ENCODE measurements at places on chromosomes 2 and 18.

- DNase-seq, result no peak
Measured at GRCh38 chr2:215816424-215816823, 196.9 kb downstream of the MREG start.

GRCh38 chr2:54613794-54614257 lies 109.6 kb upstream of the EML6 start:
- no peak for DNase-seq

- no peak for DNase-seq
Measured at GRCh38 chr2:107128381-107128780, 242.4 kb upstream of the ST6GAL2 start.

DNA sequence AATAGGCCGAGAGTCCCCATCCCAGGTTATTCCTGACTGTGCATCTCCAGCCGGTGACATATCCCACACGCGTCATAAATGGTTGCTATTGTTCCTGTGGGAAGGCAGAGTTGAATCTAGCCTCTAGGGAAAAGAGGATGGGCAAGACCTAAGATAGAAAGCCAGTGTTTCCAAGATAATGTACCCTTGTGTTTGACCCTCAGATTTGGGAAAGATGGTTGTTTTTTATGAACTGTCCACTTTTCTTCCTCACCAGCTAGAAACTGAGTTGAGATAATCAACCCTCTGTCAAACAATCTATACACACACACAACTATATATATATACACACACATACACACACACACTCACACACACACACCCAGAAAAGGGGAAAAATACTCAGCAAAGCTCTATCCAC lies 131.0 kb downstream of the PRKCE start:
- no peak for DNase-seq

GRCh38 chr2:131063501-131064283 lies 29.6 kb downstream of the FAM168B start:
- DNase-seq, result no peak

- DNase-seq, result no peak
Measured at GRCh38 chr2:190547886-190548285, 13.4 kb upstream of the NEMP2 start.

DNA sequence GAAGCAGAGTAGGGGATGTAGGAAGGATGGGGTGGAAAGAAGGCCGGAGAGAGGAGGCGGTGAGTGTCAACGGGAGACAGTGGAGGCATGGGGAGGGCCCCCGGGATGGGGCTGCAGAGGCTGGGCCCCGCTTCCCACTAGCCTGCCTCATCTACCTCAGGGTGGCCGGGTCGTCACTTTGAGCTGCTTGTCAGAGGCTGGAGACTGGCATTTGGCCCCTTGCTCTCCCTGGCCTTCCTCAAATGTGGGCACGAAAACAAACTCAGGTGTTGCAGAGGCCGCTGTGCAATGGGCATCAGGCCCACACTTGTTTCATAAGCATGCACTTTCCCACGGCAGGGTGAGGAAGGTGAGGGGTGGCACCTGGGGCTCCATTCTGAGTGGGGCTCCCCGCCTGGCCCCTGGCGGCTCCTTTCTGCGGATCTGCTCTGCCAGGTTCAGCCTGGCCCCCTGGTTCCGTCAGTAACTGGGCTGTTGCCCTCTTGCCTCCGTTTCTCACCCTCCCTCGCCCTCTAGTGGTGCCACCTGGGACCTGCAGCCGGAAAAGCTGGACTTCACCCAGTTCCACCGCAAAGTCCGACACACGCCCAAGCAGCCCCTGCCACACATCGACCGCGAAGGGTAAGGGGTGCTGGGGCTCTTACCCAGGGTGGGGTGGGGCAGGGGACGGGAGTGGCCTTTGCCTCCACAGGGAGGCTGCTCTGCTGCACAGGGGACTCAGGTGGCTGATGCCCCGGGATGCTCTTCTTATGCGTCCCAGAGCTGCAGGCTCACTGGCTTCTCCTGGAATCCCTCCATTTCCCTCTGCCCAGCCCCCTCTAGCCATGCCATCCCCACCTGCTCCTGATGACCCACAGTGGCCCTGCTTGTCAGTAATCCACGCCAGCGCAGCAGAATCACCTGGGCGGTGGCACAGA lies 125.4 kb downstream of the CTIF start:
- DNase-seq, result peak; percentile 50

- peak; percentile 85 for DNase-seq
Measured at GRCh38 chr2:25673300-25674076, at the start of gene DTNB. DTNB (minus strand) TSS chr2:25673577; CDS start chr2:25652660, 20,917 bp downstream.

DNA sequence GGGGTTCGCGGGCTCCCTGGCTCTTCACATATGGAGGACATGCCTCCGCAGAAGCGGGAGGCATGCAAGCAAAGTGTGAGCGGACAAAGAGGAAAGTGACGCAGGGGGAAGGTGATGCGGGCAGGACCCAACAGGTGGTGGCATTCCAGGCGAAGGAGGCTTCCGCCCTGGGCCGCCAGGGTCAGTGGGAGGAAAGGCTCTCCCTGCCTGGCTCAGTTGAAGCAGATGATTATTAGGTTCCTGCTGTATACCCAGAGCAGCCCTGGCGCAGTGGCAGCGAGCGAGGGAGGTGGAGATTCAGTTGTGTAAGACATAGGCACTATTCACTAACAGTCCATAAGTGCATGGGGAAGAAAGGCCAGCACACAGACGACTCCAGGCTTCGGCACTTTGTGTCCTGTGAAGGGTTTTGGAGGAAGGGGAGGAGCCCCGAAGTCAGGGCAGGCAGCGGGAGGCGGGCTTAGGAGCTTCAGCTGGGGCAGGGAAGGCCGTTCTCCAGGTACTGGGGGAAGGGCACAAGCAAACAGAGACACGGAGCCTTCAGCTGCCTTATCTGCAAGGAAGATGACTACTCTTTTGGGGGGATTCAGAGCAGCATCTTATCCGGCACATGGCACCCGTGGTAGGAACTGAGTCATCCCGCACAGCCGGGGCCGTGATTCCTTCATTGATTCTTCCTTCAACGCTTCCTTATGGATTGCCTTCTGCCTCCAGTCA lies 89.8 kb downstream of the TGOLN2 start:
- DNase-seq, result no peak

DNA sequence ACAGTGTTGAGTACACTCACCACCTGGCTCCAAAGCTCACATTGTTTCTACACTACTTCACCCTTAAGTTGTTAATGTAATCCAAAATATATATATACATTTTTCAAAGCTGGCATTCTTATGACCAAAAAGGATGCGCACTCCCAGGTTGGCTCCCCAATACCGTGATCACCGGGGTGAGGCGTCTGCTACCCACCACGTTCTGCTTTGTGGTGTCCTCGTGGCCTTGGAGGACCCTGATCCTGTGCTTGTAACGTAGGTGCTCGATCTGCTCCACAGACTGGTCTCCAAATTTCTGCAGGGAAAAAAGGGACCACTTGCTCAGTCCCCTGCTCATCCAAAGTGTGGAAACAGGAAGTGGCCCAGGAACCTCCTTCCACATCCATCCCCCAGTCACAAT lies 25.8 kb downstream of the RPL31 start:
- no peak for DNase-seq

DNA sequence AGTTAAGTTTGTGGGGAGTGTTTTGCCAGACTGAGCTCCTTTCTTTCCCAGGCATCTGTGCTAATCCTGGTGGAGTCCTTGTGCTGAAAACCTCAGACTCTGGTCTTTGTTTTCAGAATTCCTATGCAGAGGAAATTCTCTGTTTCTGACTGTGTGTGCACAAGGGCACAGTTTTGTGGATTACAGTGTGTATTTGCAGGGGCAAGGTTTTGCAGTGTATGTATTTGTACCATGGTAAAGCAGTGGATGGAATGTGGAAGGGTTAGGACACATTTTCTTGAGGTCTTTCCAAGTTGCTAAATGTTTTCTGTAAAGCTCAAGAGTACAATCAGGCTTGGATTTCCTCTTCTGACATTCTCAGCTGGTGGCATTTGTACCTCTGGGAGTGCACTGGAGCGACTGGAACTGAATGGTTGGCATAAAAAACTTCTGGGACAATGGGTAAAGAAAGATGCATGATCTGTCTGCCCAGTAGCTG lies 139.5 kb upstream of the RND3 start:
- DNase-seq, result no peak

- no peak for DNase-seq
Measured at GRCh38 chr2:126672980-126673605, 17.1 kb downstream of the GYPC start.

- DNase-seq, result no peak
Measured at GRCh38 chr18:24991141-24992060, 360.6 kb downstream of the ZNF521 start.

- no peak for DNase-seq
Measured at GRCh38 chr2:76464310-76464709, 753.6 kb upstream of the GCFC2 start.

DNA sequence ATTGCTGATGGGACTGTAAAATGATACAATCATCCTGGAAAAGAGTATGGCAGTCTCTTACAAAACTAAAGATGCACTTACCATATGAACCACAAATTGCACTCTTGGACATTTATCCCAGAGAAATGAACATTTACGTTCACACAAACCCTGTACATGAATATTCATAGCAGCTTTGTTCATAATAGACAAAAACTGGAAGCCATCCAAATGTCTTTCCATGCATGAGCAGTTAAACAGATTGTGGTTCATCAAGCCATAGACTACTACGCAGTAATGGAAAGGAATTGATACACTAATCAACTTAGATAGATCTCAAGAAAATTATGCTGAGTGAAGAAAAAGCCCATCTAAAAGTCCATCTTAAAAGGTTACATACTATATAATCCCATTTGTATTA lies 156.1 kb upstream of the SLC39A10 start:
- DNase-seq, result no peak

GRCh38 chr2:165560377-165560988 lies 91.0 kb downstream of the CSRNP3 start:
- no peak for DNase-seq

GRCh38 chr18:59646228-59646962 lies 50.8 kb downstream of the CCBE1 start:
- no peak for DNase-seq

DNA sequence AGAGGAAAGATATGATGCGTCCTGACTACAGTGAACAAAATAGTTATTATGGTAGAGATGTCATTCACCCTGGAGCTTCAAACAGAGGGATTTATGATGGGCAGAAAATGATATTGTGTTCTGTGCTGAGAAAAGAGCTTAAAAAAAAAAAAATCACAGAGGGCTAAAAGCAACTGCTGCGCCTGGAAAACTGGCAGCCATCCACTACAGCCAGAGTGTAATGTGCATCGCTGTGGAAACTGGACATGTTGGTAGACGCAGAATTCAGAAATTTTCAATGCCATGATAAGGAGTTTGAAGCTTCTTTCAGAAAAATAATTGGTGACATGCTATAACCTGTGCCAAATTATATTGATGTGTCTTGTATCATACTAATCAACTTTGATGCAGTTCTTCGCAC lies 122.9 kb upstream of the SOX11 start:
- DNase-seq, result no peak

- no peak for DNase-seq
Measured at GRCh38 chr18:74499633-74500032, 3.5 kb downstream of the CNDP2 start.

GRCh38 chr2:64203858-64204632 lies 59.8 kb upstream of the PELI1 start:
- DNase-seq, result peak; percentile 67

GRCh38 chr18:52750995-52751394 lies 411.0 kb downstream of the DCC start:
- no peak for DNase-seq

- DNase-seq, result no peak
Measured at GRCh38 chr2:144239726-144240125, 280.2 kb downstream of the ZEB2 start.

- no peak for DNase-seq
Measured at GRCh38 chr2:234178330-234179030, 128.0 kb downstream of the SPP2 start.

DNA sequence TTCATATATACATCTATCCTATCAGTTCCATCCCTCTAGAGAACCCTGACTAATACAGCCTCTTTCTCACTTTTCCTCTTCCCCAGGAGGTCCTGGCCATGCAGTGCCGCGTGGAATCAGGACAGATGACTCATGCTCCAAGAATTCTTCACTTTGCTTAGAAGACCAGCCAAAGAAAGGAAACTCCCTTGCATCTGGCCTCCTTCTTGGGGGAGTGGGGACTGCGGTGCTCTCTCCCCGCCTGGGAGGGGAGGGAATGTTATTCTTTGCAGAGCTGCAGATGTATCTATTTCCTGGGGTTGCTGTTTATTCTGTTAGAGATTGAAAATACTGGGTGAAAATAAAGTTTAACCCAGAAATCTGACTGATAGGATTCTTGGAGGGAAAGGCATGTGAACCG lies 111.5 kb upstream of the SH3BP4 start:
- DNase-seq, result no peak

GRCh38 chr18:62942578-62942977 lies 227.2 kb downstream of the PHLPP1 start:
- no peak for DNase-seq

DNA sequence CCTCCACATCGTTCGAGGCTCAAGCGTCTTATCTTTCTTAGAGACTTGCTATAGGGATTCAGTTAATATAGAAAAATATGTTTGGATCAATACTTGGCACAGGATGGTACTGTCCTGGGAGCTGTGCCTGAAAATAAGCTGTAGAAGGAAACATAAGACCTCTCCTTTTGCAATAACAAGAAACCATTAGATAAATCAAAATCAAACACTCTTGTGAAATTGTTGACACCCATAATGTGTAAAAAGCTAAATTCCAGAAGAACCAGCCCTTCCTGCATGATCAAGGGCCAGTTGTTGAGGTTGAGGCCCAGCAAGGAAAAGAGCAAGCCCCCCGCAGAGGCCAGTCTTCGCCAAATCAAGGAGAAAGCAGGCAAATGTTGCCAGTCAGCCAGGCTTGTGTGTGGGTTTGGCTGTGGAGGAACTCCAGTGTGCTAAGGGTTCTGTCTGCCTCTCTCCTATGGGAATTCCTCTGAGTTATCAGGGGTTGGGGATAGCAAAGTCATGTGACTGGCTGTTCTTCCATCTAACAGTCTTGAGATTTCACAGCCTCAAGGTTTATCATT lies 185.7 kb downstream of the ACKR3 start:
- no peak for DNase-seq

- DNase-seq, result no peak
Measured at GRCh38 chr18:59604877-59605276, 92.3 kb downstream of the CCBE1 start.

DNA sequence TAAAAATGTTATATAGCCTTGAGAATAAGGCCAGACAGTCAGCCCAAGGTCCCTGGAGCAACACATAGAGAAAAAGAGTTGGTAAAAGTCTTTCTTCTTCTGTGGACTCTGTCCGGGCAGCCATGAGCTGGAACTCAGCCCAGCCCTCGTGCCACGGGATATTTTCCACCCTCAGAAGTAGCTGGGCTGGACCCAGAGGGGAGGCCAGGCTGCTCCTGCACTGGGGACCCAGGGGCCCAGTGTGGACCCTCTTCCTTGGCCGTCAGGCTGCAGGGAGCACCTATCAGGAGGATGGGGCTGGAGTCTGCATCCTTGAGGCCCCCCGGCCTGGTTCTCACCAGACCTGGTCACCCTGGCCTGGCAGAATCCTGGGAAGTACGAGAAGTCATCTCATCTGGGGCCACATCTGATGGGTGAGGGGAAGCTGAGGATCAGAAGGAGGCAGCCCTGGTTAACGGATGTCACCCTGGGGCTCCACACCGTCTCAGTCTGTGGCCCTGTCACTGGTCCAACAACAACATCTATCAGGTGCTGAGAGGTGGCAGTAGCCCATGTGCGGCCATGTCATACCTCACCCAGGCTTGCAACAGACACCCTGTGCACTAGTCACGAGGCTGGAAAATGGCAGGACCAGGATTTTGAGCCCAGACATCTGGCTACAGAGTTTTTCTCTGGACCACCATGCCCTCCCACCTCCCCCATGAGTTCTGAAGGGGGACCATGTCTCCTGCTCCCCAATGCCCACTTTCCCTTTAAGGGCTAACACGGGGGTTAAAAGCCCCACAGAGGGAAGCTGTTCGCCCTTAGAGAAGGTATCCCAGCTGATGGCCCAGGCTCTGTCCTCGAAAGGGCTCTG lies 33.0 kb downstream of the SDC1 start:
- no peak for DNase-seq

- DNase-seq, result no peak
Measured at GRCh38 chr2:47249931-47250330, 94.8 kb upstream of the STPG4 start.

Measured in activated naive CD4-positive, alpha-beta T cell treated with anti-CD3 and anti-CD28 coated beads, Interleukin-2, amount 50 U/mL, for 72 hours (primary cell).